H4 (cell line): ENCODE measurements at places on chromosomes 13 and 19. TPM values are rescaled to one million over a fixed set of nuclear protein-coding genes. Genes with fewer than 3 reads are reported as not detected.

GRCh38 chr13:99237981-99238662, 20.1 kb downstream of the GPR18 start:
- no peak for DNase-seq

- DNase-seq, result peak; percentile 71
Measured at GRCh38 chr13:44734201-44734707, 158.1 kb upstream of the TSC22D1 start.

- no peak for DNase-seq
Measured at GRCh38 chr13:26873386-26873698, 112.8 kb upstream of the GPR12 start.

- DNase-seq, result no peak
Measured at GRCh38 chr19:1468821-1469254, 10.2 kb downstream of the C19orf25 start.

DNA sequence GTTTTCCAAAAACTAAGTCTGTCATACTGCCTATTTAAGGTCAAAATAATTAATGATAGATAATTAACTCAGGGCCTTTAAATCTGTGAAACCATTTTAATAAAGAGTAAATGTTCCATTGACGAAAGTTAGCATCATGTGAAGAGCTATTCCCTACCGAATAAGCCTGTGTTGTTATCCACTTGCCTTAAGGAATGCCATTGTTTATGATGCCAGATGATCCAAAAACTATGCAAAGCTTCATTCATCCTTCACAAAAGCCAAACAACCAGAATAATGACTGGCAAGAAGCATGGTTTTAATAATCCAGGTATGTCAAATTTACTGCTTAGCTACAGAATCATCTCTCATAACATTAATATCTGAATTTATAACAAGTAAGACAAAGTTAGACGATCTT, 6.5 kb upstream of the GPC6 start:
- no peak for DNase-seq

- DNase-seq, result peak; percentile 80
Measured at GRCh38 chr19:44745341-44745831, 3.1 kb upstream of the BCL3 start.

- DNase-seq, result no peak
Measured at GRCh38 chr13:30523211-30523610, 57.5 kb upstream of the HMGB1 start.

The CIC gene
- 10.8 and 12.1 TPM in 2 replicates for total RNA-seq
